ENCODE measurements at places on chromosomes 7 and 10.

DNA sequence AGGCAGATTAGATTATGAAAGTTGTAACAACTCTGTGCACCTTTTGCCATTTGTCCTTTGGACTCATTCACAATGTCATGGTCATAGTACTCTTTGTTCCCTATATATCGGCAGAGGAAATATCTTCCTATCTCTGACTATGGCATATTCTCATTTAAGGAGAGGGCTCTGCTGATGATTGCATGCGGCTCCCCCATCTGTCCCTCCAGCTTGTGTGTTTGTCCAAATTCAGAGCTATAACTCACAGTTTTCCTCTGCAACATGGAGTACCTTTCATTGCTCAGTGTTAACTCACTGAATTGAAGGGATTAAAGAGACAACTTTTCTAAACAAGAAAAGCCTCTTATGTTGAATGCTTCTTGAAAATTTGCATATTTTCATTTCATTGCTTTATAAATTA, 145.5 kb downstream of the OTUD1 start:
- no peak for DNase-seq

- no peak for DNase-seq
These were observed 18.6 kb downstream of the CACNB2 start for GRCh38 chr10:18158773-18159265.

DNA sequence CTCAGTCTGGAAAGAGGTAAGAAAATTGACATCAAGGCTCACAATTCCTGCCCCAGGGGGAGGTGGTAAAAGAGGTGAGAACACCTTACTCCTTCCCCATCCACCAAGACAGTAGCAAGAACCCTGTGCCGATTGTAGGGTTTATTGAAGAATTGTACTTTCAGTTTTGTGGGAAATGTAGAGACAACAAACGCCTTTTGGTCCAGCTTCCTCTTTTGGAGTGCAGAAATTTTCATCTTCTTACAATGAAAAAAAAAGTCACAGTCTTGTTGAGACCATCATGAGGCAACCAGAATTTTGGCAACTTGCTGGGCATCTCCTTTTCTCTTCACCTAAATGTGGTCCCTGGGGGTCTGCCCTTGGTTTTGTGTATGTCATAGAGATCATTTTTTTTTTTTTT, 217.7 kb downstream of the TMEM178B start:
- no peak for DNase-seq

DNA sequence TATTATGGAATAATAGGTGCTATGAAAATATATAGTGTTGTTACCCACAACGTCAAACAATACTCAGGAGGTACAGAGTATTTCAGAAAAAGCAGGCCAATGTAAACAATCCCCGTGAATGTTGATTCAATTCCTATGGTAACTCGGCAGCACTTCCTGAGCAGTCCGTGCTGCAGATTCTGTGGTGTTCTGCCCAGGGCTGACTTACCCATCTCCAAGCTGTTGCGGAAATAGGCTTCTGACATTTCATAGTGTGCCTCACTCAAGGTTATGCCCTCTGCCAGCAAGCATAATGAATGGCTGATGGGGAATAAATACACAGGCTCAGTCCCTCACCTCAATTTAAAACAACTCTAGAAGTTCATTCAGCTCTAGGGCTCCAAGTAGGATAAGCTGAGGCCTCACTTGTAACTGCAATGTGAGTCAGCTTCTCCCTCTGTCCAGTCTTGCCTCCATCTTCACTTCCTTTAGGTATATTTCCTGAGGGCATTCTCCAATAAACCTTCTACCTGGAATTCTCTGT, 177.6 kb downstream of the GNAI1 start:
- DNase-seq: no peak

DNA sequence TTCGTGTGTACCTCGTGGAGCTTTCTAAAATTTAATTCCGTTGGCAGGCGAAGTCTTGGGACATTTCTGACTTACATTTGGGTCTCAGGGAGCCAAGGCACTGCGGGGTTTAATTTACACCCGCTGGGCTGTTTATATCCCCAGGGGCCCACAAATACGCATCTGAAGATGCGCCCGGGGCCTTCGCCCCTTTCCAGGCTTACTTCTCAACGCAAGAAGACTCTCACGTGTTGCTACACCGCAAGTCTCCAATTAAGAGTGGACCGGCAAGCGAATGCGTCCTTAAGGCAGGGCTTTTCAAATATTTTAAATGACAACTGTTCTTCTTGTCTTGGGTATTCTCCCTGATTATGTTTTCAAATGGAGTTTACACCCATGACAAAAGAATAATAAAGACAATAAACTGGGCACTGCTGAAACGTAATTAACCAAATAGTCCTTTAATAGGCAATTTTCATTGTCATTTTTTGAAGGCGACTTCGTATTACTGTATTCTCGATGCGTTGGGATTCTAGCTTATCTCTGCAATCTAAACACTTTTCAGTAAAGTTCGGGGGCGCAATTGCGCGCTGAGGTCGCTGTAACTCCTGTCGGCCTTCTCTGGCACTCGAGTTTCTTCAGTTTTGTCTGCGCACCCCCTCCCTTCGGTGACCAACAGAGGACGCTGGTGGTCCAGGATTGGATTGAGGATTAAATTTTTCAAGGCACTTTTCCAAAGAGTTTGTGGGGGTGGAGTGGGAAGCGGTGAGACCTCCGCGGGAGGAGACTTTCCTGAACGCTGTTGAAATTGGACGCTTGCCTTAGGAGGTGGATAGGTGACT, 837 bp upstream of the IGFBP3 start:
- no peak for DNase-seq

- DNase-seq: no peak
These were observed 52.8 kb upstream of the ANAPC16 start for GRCh38 chr10:72162978-72163377.
